ENCODE measurements at places on chromosomes 5 and 9.

GRCh38 chr5:132251220-132251725, 6.2 kb upstream of the PDLIM4 start:
- no peak for DNase-seq

DNA sequence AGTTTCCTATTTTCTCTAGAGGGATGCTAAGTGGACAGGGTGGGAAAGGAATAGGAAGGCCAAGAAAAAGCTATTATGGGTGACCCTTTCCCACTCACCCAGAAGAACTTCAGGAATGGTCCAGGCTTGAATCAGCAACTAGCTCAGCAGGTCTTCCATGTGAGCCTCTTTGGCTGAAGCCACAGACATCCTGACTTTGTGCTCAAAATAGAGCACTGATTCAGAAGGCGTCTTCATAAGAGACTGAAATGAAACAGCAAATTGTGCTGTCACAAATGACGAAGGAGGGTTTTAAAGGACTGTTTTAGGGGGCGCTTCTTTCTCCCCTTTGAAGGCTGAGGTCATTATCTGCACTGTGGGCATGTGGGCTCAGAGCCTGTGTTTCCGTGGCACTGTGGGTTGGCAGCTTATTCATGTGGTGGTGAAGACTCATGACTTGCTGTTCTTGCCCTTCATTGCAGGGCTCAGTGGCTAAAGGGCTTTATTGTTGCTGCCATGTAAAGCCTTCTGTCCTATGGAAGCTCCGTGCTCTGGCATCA, 65.8 kb upstream of the NFIL3 start:
- no peak for DNase-seq

DNA sequence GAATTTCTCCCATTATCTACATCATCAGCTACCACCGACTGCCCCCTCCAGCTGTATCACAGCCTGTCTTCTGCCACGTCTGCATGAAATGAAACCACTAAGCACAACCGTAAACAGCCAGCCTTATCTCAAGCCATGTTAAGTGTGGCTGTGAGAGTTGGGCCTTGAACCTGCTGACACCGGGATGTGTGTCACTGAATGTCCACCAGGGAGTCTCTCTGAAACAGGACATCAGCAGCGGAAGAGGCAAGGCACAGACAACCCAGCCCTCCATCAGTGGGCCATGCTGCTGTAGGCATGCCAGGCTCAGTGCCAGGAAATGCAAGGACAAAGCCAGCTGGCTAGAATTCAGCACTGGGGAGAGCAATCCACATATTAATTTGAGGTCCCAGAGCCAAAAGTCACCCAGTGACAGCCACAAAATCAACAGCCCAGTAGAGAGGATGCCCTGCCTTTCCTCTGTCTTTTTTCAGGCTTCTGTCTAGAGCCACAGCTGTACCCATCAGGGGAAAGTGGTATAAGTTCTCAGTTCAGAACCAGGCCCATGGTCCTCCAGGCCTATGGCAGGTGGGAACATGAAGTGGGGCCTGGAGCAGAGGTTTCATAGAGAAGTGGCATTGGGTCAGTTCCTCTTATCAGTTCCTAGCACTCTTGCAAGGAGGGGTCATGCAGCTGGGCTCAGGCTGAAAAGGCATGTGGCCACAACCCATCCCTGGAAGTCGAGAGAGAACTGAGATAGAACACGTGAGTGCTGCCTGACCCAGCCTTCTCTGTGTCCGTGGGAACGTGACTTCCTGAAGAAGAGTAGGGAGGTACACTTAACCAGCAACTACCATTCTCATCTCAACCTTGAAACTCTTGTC, 199.4 kb downstream of the ESM1 start:
- DNase-seq, result no peak

GRCh38 chr9:34520505-34521385, 2.0 kb downstream of the ENHO start:
- no peak for DNase-seq

DNA sequence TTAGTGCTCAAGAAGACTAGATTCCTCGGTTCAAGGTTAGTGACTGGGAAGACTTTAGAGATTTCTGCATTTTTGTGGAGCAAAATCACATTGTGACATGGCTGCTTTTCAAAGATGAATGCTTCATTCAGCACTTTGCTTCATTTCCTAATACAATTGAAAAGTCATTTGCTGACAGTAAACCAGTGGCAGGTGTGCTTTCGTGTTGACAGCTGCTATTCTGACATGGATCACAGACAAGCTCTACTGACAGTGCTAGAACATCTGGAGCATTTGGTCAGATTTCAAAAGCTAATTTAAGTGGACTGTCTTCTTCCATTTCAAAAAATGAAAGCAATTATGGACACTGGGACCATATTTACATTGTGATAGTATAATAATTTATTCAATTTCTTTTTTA, 1060.1 kb downstream of the PTPRD start:
- no peak for DNase-seq

DNA sequence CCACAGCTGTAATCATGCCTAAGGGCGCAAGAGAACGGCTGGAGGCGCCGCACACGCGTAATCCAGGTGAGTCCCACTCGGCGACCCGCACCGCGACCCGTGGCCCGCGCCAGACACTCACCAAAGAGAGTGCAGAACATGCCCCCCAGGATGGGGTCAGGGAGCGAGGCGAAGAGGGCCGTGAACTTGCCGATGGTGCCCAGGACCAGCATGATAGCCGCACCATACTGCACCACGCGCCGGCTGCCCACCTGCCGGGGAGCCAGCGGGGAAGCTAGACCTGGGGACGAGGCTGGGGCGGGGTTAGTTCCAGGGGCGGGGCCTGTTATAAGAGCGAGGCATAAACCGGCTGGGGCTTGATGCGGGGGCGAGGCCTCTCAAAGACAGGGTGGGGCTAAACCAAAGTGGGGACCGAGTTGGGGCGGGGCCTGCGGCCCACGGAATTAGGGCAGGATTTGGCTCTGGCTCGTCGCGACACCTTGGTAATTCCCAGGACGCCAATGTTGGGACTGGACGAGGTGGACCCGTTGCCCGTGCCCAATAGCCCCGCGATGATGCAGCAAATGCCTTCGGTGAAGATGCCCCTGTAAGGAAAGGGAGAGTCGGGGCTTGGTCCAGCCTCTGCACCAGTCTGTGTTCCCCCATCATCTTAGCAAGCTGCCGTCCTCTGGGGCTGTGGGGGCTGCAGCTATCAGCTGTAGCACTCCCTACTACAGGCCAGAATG, 4.8 kb downstream of the SLC23A1 start:
- DNase-seq, result no peak

DNA sequence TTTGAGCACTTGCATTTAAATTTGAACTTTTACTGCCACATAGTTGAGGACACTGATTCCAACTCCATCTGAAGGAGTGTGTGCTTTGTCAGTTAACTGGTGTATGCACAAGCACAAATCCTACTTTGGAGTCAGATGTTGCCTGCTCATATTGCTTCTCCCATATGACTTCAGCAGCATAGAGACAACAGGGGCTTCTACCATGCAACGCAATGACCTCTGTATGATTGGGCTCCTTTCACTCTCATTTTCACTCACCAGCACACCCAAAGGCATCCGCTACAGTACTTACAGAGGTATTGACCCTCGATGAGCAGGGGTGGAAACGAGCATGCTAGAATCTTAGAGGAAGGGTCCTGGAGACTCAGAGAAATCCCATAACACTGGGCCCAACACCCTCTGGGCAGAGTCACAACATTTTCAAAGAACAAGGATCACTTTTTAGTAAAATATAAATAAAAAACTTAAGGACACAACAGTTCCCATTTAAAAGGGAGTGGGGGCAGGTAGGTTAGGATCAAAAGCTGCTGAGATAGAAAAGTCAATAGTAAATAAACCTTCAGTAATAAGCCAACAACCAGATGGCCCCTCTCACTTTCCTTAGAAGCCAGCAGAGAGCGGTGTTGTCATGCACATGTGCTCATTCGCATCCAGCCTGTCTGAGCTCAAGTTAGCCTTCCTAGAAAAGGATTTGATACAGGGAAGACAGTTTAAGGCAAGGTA, 203.8 kb downstream of the SNCAIP start:
- peak; percentile 51 for DNase-seq

All from left renal pelvis (tissue), 4 donors.